Motor neuron (in vitro differentiated cells): ENCODE measurements at places on chromosomes 7 and 10. TPM values are rescaled to one million over a fixed set of nuclear protein-coding genes. Genes with fewer than 3 reads are reported as not detected.

HYAL4 gene
- total RNA-seq: 0.27 TPM in 1 of 2 replicates, not detected in the other

OPN1SW gene
- 0.39 and 0.43 TPM in 2 replicates for total RNA-seq

DENND2A gene
- 21.8 and 22.3 TPM in 2 replicates for total RNA-seq

NUTM2E gene
- total RNA-seq: 0.22 and 0.25 TPM in 2 replicates

MYL10 gene
- not detected in 2 replicates for total RNA-seq

ZNF716 gene
- total RNA-seq: not detected in 2 replicates

CYTH3 gene
- total RNA-seq: 10.3 and 11.1 TPM in 2 replicates

GPR26 gene
- total RNA-seq: 0.09 and 0.16 TPM in 2 replicates

RNF148 gene
- total RNA-seq: 0.58 and 0.85 TPM in 2 replicates

EBF3 gene
- 44.1 and 50.1 TPM in 2 replicates for total RNA-seq

IRF5 gene
- 0.81 and 1.1 TPM in 2 replicates for total RNA-seq

DNAJC1 gene
- 12.0 and 13.6 TPM in 2 replicates for total RNA-seq

IFIT3 gene
- 0.65 and 0.88 TPM in 2 replicates for total RNA-seq

PIK3CG gene
- total RNA-seq: 0.06 TPM in 1 of 2 replicates, not detected in the other

SRGN gene
- total RNA-seq: not detected in 2 replicates

LIPN gene
- total RNA-seq: not detected in 2 replicates

HOGA1 gene
- 8.3 and 11.5 TPM in 2 replicates for total RNA-seq

RBP4 gene
- 0.33 and 0.50 TPM in 2 replicates for total RNA-seq

CYP3A4 gene
- 0.18 and 0.21 TPM in 2 replicates for total RNA-seq

MORN4 gene
- total RNA-seq: 29.8 and 35.2 TPM in 2 replicates

GNGT1 gene
- not detected in 2 replicates for total RNA-seq

SPRN gene
- total RNA-seq: 3.8 and 4.0 TPM in 2 replicates

MBL2 gene
- not detected in 2 replicates for total RNA-seq

PTEN gene
- total RNA-seq: 33.5 and 33.7 TPM in 2 replicates

LRRTM3 gene
- 0.40 and 6.3 TPM in 2 replicates for total RNA-seq

FZD1 gene
- total RNA-seq: 2.6 and 3.1 TPM in 2 replicates

TRIM50 gene
- total RNA-seq: 0.14 TPM in 1 of 2 replicates, not detected in the other

MPP7 gene
- 0.86 and 0.94 TPM in 2 replicates for total RNA-seq

SFRP5 gene
- total RNA-seq: 0.47 and 0.60 TPM in 2 replicates

STEAP4 gene
- total RNA-seq: 0.04 and 0.09 TPM in 2 replicates

ZDHHC6 gene
- 37.3 and 51.4 TPM in 2 replicates for total RNA-seq
